ENCODE measurements at places on chromosomes 1 and 21.
A peak's percentile ranks its signal among the peaks of the same experiment; 100 is the strongest.

- no peak for DNase-seq
Measured at GRCh38 chr1:221316491-221317056, 425.3 kb downstream of the DUSP10 start.

DNA sequence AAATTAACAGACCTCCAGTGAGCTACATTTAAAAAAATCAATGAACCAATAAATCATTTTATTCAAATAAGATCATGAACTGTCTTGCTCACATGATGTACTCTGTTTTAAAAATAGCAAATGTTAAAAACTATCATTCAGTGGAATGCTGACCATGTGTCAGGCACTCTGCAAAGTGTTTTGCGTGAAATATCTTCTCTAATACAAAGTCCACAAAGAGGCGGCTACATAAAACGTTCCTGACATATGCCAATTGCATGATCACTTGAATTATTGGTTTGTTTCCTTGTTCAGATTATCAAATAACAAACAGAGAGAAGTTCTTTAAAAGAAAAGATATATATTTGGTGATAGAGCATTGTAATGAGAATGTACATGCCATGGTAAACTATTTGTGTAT, 10.7 kb downstream of the FMO2 start:
- no peak for DNase-seq

- no peak for DNase-seq
Measured at GRCh38 chr1:178927003-178927402, 56.1 kb upstream of the ANGPTL1 start.

DNA sequence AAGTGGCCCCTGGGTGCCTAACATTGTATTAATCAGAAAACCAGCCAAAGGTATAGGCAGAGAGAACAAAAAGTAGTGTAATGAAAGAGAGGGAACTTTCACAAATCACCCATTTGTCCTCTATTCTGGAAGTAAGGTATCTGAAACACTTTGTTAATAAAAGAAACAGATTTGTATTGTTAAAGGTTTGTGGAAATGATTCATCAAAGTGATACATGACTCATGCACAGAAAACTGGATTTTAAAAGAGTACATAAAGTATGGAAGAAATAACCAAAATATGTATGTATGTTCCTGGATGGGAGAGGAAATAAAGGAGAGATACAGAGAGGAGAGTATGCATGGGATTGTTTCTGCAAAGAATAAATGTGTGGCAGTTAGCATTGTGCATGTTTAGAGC, 126.8 kb downstream of the RGS21 start:
- no peak for DNase-seq

GRCh38 chr1:44909901-44910544, 67.0 kb upstream of the PTCH2 start:
- DNase-seq, result no peak

- DNase-seq, result no peak
Measured at GRCh38 chr1:247274605-247275256, 18.9 kb downstream of the VN1R5 start.

GRCh38 chr21:45261093-45261492, 26.6 kb downstream of the POFUT2 start:
- no peak for DNase-seq

GRCh38 chr1:84780000-84780716, 89.9 kb upstream of the SSX2IP start:
- peak; percentile 18 for DNase-seq

GRCh38 chr1:65001231-65001792, 35.0 kb upstream of the JAK1 start:
- DNase-seq, result peak; percentile 85

DNA sequence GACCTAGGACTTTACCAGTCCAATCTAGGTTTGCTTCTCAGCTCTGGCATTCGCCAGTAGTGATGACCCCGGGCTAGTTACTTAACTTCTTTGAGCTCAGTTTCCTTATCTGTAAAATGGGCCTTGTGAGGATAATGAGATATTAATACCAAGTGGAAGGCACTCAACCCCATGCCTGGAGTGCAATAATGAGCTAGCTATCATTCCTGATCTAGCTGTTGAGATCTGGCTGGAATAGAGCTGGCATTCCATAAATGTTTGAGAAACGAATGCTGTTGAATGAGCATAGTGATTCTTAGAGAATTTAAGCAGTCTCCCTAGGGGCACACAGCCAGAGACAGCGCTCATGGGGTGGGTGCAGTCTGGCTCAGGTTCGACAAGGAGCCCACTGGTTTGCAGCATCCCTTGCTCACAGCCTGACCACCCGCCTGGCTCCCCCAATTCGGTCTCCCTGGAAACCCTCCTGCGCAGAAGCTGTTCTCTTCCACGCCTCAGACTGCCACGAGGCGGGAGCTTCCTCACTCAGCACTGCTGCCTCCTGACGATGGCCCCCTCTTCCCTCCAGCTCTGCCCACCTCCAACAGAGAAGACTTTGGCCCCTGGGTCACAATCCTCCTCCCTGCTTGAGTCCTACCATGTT, 32.5 kb downstream of the DHCR24 start:
- no peak for DNase-seq

DNA sequence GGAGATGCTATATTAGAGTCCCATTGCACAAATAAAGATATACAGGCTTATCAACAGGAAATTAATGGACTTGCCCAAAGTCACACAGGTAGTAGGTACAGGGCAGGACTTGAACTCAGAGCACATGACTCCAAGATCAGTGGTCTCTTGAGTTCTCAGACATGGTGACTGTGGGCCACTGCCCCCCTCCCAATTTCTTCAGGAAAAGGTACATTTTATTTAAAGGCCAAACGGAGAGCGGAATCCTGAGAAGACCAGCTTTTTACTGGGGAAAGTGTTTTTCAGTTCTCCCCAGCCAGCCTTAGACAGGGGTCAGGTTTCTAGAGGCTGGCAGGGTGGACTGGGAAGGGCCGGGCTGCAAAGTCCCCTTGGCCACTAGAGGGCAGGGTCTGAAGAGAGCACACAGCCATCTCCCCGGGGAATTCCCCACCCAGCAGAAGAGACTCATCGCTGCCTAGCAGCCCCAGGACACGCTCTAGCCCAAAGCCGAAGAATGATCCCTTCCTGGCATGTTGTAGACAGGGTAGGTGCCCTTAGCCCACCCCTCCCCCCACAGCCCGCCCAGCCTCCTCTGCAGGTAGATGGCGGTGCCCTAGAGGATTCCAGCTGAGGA, 29.7 kb downstream of the ACP6 start:
- DNase-seq, result peak; percentile 81

- no peak for DNase-seq
Measured at GRCh38 chr1:35497571-35497970, 59.6 kb downstream of the KIAA0319L start.

GRCh38 chr1:34162852-34163766, 1.9 kb downstream of the CSMD2 start:
- DNase-seq, result no peak

DNA sequence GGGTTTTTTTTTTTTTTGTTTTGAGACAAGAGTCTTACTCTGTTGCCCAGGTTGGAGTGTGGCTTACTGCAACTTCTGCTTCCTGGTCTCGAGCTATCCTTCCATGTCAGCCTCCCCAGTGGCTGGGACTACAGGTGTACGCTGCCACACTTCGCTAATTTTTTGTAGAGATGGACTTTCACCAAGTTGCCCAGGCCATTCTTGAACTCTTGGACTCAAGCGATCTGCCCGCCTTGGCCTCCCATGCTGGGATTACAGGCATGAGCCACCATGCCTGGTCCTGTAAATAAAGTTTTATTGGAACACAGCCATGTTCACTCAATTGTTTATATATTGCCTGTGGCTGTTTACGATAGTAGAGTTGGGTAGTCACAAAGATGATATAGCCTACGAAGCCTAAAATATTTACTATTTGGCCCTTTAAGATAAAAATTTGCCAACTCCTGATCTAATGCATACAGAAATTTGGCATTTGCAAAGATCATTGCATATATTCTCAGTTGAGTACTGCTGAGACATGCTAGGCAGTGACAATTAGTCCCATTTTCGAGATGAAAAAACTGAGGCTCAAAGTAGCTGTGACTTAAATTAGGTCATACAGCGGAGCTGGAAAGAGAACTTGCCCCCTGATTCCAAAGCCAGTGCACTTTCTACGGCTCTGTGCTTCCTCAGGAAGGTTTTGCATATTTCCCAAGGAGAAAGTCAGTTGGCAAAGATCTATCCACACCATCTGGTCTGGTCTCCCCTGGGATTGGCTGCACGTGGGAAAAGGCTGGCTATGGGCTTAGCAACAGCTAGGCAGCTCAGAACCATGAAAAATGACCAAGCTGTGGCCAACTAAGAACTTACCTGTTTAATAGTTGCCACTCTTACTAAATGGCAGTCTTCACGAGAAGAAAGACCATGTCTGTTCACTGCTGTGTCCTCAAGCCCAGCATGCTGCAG, 19.4 kb downstream of the MECR start:
- no peak for DNase-seq

DNA sequence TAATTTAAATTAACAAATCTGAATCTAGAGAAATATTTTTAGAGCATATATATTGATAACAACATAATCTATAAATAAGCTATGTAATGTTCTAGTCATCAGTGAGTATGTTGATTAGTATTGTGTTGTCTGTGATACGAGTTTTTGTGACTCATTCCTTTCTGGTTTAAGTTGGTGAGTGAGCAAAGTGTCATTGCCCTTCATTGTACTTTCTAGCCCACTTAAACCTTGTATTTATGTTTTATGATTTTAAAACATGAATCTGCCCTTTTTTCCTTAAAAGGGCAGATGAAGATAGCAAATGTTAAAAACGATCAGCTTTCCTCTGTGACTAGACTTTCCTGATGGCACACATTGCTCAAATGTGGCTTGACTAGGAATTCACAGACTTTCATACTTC, 38.5 kb downstream of the MACO1 start:
- DNase-seq, result no peak

- DNase-seq, result no peak
Measured at GRCh38 chr1:44500181-44501046, 95.4 kb downstream of the RNF220 start.

DNA sequence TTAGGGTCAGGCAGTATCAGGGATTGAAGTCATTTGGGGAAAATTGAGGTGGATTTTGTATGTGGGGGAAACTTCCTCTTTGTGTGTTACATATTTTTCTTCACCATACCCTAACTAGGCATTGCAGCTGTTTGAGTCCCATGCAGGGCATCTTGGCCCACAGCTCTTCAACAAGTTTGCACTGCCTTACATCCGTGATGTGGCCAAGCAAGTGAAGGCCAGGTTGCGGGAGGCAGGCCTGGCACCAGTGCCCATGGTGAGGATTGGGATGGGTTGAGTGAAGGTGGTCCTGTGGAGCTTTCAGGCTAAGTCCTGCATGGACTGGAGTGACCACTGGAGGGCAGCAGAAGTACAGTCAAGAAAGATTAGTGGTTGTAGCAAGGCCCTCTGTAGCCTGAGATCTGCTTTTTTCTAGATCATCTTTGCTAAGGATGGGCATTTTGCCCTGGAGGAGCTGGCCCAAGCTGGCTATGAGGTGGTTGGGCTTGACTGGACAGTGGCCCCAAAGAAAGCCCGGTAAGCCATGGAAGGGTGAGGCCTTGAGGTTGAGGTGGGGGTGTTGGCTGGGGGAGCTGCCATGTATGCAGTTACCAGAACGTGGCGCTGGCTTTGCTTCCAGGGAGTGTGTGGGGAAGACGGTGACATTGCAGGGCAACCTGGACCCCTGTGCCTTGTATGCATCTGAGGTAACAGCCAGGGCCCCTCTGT, 2.4 kb downstream of the UROD start:
- peak; percentile 86 for DNase-seq

GRCh38 chr1:184036517-184036949, 995 bp downstream of the COLGALT2 start:
- no peak for DNase-seq

- DNase-seq, result no peak
Measured at GRCh38 chr1:156697481-156697880, 7.9 kb downstream of the CRABP2 start.

- no peak for DNase-seq
Measured at GRCh38 chr1:203807196-203807595, 11.8 kb downstream of the ZBED6 start.

DNA sequence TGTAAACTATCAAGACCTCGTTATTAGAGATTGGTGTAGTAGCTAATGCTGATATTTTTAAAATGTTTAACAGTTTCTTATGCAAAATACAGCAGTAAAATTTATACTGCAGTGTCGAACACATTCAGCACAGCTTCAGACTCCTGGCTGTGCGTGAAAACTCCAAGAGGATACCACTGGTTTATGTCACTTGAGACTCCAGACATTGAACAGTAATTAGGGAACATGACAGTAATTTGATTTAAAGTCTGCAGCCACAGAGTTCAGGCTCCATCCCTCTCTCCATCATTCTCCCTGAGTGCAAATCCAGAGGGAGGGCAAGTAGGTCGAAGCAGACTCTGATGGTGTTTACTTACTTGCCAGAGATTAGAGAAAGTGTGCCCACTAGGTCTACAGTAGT, 94.2 kb downstream of the AK5 start:
- DNase-seq, result no peak

DNA sequence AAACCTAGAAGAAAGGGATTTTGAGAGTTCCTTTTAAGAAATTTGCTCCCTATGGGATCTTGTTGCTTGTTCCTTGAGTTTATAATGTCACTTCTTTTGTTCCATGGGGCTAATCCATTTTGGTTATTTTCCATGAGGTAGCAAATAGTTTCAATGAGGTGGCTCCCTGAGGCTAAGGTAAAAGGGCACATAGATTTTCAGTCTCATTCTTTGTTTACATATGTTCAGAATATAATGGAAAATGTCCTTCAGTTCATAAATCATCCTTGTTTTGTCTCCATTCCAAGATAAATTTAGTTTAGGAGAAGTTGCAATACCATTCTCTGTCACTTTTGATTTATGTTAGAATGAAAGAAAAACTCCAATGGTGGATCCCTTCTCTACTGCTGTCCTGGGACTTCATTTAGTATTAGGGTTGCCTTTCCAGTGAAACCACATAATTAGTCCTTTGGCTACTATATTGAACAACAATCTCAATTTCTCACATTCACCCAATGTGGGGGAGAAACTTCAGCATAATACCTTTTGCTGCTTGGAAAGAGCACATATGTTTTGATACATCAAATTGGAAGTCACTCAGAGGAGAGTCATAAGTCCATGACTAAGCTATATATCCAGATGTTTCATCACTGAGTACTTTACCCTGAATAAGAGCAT, 80.9 kb upstream of the ADAMTS5 start:
- DNase-seq, result no peak

DNA sequence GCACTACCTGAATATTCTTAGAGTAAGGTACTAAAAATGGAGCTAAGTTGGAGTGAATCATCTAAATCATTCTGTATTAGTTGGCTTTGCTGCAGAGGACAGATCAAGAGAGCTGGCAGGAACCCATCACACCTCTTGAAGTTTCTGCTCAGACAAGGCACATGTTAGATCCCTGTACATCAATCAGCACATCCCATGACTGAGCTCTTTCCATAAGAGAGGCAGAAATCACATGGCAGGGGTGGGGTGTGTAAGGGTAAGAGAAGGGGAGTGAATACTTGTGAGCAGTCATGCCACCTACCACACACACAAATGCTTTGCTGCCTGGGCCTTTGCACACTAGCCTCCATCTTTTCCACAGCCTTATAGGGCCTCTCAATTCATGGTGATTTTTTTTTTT, 214.4 kb downstream of the SLC35F3 start:
- DNase-seq, result no peak

- no peak for DNase-seq
Measured at GRCh38 chr21:32543975-32544374, 41.3 kb downstream of the TCP10L start.

- no peak for DNase-seq
Measured at GRCh38 chr1:210398466-210398865, 69.8 kb downstream of the HHAT start.

- DNase-seq, result no peak
Measured at GRCh38 chr1:172144445-172145061, 275.9 kb upstream of the C1orf105 start.
